ENCODE measurements at places on chromosomes 6 and 20. TPM values are rescaled to one million over a fixed set of nuclear protein-coding genes. Genes with fewer than 3 reads are reported as not detected.

Gene SNRPB
- 82.7 TPM for total RNA-seq

Gene CARMIL1
- total RNA-seq, result 10.2 TPM

Gene HLA-DQB1
- not detected for total RNA-seq

Gene PGC
- not detected for total RNA-seq

Gene VIP
- total RNA-seq, result not detected

Gene ZBTB9
- 4.9 TPM for total RNA-seq

Gene MEI4
- not detected for total RNA-seq

Gene OGFRL1
- 23.6 TPM for total RNA-seq

Gene LY6G6F
- not detected for total RNA-seq

Gene RBBP8NL
- not detected for total RNA-seq

Gene BCAS1
- total RNA-seq, result under 0.01 TPM

Gene RAET1L
- not detected for total RNA-seq

Gene TNFRSF6B
- total RNA-seq, result 6.7 TPM

Gene C20orf144
- under 0.01 TPM for total RNA-seq

Gene SLCO4A1
- total RNA-seq, result 0.50 TPM

Gene TGM2
- total RNA-seq, result 58.6 TPM

Gene LRRC1
- total RNA-seq, result 12.1 TPM

Gene CRYBG1
- total RNA-seq, result 2.1 TPM

Gene PRKN
- total RNA-seq, result 5.6 TPM

Gene HLA-DOA
- total RNA-seq, result not detected

Gene PPP1R14C
- total RNA-seq, result 0.17 TPM

Gene ABHD16B
- not detected for total RNA-seq

Gene ELMO2
- total RNA-seq, result 36.2 TPM

Gene CCN6
- total RNA-seq, result not detected

Gene ARMH2
- total RNA-seq, result not detected

Gene ZNF335
- 7.2 TPM for total RNA-seq

Gene LHFPL5
- total RNA-seq, result not detected

All from fibroblast of lung (primary cell).